ENCODE measurements at places on chromosomes 5 and 9. TPM values are rescaled to one million over a fixed set of nuclear protein-coding genes. Genes with fewer than 3 reads are reported as not detected.

OR13C2 gene
- polyA plus RNA-seq = not detected

- DNase-seq = no peak
These were observed 3.0 kb downstream of the F2RL2 start for GRCh38 chr5:76620166-76620565.

GABRA6 gene
- polyA plus RNA-seq = not detected

GTF2H2C gene
- 21.4 TPM for polyA plus RNA-seq

ATOSB gene
- polyA plus RNA-seq = 14.0 TPM

GRCh38 chr9:90795084-90795483 lies 6.5 kb upstream of the SYK start:
- no peak for DNase-seq

Measured in lung (tissue), 17 donors.